Activated CD8-positive, alpha-beta T cell treated with anti-CD3 and anti-CD28 coated beads for 36 hours (primary cell): ENCODE measurements at places on chromosomes 3 and 15. TPM values are rescaled to one million over a fixed set of nuclear protein-coding genes. Genes with fewer than 3 reads are reported as not detected.

Gene SPTBN5
- 0.11 TPM for total RNA-seq

Gene PPP1R14D
- not detected for total RNA-seq

Gene ALDH1L1
- not detected for total RNA-seq

Gene C3orf20
- 0.20 TPM for total RNA-seq

Gene SERP1
- 115 TPM for total RNA-seq

Gene MUC20
- total RNA-seq: 0.20 TPM

Gene ARMC8
- 48.1 TPM for total RNA-seq

Gene CHRFAM7A
- total RNA-seq: 1.0 TPM

Gene KLF15
- not detected for total RNA-seq

Gene IL17RE
- 1.2 TPM for total RNA-seq

Gene HYKK
- total RNA-seq: 2.2 TPM

Gene FEZF2
- total RNA-seq: not detected

Gene KBTBD12
- not detected for total RNA-seq

Gene PLA2G4F
- not detected for total RNA-seq

Gene SCN11A
- total RNA-seq: not detected

Gene NPAP1
- not detected for total RNA-seq

Gene LEO1
- 28.9 TPM for total RNA-seq

Gene SPINT1
- total RNA-seq: 6.5 TPM

Gene GABRR3
- total RNA-seq: not detected

Gene KCNAB1
- not detected for total RNA-seq

Gene HRH1
- total RNA-seq: 0.59 TPM

Gene TMEM40
- total RNA-seq: not detected

Gene GOLGA6C
- total RNA-seq: not detected
